NCI-H187 (cell line): ENCODE measurements at places on chromosomes 5 and 9.

DNA sequence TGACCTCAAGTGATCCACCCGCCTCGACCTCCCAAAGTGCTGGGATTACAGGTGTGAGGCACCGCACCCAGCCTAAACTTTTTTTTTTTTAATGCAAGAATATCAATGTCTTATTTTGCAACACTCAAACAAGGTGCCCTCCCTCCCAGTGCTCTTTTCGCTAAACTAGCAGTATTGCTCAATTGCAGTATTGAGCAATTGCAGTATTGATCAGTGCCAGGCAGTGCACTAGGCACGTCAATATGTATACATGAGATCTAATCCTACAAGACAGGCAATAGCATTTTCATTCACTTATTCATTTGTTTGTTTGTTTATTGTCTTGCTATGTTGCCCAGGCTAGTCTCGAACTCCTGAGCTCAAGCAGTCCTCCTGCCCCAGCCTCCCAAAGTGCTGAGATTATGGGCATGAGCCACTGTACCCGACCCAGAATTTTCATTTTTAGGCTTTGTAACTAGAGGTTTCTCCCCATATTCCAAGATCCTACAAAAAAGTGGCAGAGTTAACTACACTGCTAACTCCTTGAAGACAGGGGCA lies 94.5 kb downstream of the TTLL11 start:
- DNase-seq = no peak

GRCh38 chr9:129355631-129356030 lies 177.6 kb upstream of the IER5L start:
- DNase-seq = no peak

DNA sequence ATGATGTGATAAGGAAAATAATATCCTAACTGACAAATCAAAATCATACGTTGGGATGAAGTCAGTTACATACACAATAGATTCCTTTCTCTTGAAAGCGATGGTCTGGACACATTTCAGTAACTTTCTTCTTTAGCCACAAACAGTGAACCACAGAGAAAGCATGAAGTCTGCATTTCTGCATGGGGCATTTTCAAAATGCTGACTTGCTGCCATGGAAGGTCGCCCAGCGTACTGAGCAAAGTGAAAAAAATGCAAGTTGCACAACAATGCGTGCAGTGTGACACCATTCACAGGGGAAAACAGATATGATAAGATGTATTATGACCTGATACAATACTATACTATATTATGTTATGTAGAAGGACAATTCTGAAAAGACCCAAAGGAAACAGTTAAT lies 146.3 kb downstream of the SNX18 start:
- DNase-seq = no peak

DNA sequence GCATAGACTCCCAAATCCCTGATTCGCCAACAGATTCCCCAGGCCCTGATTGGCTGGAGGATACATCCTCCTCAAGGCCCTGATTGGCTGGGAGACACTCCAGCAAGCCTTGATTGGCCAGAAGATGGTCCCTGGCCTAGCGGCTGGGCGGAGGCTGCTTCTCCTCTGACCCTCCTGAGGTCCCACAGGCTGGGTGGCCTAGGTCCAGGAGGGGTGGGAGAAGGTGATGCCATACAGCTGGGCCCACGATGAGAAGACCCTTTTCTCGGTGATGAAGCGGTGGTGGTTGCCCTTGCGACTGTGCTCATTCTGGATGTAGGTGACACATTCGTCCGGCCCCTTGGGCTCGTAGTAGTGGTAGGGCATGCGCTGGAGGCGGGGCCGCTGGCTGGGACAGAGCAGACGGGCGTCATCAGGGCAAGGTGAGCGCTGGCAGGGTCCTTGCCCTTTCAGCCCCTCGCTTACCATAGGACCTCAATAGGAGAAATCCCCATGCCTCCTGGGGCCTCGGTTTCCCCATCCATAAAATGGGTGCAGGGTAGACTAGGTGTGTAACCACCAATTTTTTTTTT lies 9.0 kb upstream of the AK1 start:
- no peak for DNase-seq

DNA sequence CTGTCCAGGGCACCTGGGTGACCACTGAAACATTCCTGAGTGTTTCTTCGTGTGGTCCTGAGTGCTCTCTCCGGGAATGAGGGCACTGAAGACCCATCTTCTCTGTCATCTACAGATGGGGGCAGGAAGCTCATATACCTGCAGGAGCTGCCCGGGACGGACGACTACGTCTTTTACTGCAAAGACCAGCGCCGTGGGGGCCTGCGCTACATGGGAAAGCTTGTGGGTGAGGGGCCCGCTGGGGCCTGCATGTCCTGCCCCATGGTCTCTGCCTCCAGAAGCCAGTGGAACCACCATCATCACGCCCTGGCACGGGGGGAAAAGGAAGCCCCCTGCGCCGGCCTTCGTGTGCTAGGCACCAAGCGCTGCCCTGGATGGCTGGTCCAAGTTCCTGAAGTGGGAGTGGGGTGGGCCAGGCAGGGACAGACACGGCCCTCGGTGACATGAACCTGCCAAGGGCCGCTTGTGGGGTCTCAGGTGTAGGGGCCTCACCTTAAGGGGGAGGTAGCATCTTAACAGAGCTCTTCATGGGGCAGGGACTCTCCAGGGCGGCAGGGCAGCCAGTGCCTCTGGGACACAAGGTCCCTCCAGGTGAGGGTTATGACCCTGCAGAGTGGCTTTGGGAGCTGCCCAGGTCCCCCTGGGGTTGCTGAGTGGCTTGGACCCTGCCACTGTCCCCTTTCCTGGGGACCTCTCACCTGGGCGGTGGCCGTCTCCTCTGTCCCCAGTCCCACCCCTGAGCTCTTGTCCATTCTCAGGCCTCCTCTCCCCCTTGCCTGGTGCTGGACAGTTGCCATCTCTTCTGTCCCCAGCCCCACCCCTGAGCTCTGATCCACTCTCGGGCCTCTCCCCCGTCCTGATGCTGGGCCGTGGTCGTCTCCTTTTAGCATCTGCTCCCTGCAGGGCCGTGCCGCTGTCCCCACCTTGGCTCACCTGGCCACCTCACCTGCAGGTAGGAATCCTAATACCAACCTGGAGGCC lies 2.1 kb downstream of the OBP2A start:
- no peak for DNase-seq

DNA sequence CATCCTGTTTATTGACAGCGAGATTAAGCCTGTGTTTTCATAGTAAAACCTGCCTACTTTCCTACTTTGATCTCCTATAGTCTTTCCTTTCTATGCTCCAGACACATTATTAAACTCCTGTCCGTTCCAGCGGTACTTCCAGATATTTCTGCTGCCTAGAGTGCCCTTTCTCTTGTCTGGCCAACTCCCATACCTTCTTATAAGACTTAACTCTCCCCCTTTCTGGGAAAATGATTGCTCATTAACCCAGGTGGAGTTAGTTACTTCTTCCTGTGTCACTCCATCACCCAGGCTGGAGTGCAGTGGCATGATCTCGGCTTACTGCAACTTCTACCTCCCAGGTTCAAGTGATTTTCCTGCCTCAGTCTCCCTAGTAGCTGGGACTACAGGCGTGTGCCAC lies 33.1 kb downstream of the KDM4C start:
- DNase-seq = no peak

DNA sequence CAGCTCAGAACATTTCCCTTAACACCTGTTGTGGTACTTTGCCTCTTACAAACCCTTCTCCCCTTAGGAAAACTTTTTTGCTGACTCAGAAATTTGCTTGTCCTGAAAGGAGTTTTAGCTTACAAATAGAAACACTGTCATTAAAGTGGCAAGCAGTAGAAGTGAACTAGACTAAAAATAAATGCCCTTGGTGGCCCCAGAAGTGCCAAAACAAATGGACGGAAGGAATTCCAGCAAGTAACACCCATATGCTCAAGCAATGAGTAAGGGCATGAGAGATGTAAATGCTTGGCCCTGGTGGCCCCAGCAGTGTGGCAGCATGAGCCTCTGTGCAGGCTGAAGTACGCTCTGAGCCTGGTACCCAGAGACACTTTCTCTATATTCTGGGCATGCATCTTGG lies 8.6 kb downstream of the VLDLR start:
- DNase-seq = no peak

DNA sequence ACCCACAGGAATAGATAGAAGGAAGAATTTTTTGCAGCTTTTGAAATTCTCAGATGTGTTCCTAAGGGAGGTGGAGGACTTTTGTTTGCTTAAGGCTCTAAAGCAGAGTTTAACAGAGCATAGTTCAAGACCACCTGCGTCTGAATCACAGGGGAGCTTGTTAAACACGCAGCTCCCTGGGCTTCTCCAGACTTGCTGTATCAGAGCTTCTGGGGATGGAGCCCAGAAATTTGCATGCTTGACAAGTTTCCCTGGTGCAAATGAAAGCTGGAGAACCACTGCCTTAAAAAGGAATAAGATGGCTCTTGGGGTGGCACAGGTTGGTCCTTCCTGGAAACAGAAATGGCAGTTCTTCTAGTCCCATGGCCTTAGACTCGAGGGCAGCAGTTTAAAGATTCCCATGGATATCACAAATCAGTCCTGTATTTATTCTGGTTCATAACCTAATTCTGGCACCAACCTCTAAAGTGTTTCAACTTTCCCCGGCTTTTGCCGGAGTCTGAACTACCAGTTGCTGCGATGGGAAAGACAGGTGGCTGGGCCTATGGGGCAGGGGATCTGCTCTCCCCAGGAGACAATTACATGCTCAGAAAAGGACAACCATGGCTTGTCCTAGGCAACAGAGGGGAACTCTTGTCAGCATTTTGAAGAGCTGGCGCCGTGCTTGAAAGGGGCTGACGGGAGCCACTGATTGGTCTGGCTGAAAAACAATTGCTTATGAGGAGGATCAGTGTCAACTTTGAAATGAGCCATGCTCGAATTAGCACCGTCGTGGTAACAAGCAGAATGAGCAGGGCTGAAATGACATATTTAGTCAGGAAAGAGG lies 599.6 kb downstream of the CCDC171 start:
- peak; percentile 42 for DNase-seq

GRCh38 chr9:128275198-128276007 lies at the start of gene GOLGA2:
Gene GOLGA2, minus strand, starts transcription at chr9:128276007. Its CDS starts 31 bp downstream, at chr9:128275976.
- no peak for DNase-seq

DNA sequence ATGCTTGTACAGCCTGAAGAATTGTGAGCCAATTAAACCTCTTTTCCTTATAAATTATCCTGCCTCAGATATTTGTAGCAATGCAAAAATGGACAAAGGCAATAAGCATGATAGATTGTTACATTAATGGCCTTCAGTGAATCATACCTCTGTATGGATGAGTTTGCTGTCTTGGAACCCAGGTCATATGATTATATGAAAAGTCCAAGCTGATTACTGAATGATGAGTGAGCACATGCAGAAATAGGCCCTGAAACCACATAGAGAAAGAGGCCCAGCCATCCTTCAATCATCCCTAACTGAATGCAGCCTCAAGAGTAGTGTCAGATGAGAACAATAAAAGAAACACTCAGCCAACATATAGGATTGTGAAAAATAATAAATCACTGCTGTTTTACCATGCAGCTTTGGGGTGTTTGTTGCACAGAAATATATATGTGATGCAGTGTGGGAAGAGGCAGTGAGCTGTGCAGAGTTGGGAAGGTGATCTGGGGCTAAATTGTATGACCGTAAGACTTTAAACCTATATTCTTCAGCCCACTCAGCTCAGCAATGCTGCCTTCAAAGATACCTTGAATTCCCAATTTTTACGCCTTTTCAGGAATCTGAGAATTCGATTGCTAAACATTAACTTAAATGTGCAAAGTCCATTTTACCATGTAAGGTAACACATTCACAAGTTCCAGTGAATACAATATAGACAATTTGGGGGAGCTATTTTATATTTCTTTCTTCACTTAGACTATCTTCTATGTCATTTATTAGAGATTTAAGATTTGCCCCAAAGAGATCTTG lies 36.3 kb upstream of the SHISAL2B start:
- DNase-seq = no peak

- no peak for DNase-seq
Measured at GRCh38 chr5:111945535-111945934, 188.5 kb upstream of the NREP start.

- peak; percentile 25 for DNase-seq
Measured at GRCh38 chr5:127934791-127935256, 148.7 kb upstream of the SLC12A2 start.

DNA sequence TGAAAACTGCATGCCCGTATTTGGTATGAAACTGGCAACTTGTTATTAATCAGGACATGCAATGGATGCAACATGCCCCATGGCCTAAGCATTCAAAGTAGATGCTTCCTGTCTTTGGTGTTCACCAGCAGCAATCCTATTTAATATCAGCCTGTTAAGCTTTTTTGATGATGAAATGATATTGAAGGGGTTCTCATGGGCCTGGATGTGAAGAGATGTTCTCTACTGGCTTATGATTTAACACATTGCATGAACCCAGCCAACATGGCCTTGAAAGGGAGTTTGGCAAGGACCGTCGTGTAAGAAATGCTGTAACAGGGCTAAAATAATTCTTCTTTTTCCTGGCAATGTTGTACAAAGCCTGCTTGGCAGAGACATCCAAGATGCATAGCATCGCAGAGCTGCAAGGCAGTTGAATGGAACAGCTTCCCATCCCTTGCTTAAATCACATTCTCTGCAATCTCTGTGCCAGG lies 111.2 kb downstream of the SMARCA2 start:
- DNase-seq = no peak

GRCh38 chr5:84817953-84818352 lies 433.3 kb upstream of the EDIL3 start:
- no peak for DNase-seq

DNA sequence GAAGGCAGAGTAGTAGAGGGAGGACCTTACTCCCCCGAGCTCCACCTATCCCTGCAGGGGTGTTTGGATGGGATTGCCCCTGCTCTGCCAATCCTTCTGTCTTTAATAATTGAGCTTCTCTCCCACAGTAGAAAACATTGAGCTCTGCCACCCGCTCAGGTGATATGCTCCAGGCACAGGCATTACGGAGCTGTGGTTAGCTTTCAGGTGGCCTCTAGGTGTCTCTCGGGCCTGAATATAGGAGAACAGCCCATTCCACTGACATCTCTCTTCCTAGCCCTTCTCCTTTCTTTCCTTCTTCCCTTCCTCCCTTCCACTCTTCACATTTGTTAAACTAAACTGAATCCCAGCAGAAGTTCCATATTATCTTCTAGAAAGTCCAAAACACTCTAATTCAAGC lies 203.4 kb downstream of the SYK start:
- no peak for DNase-seq

GRCh38 chr5:155514105-155514563 lies 500.6 kb downstream of the KIF4B start:
- DNase-seq = no peak

DNA sequence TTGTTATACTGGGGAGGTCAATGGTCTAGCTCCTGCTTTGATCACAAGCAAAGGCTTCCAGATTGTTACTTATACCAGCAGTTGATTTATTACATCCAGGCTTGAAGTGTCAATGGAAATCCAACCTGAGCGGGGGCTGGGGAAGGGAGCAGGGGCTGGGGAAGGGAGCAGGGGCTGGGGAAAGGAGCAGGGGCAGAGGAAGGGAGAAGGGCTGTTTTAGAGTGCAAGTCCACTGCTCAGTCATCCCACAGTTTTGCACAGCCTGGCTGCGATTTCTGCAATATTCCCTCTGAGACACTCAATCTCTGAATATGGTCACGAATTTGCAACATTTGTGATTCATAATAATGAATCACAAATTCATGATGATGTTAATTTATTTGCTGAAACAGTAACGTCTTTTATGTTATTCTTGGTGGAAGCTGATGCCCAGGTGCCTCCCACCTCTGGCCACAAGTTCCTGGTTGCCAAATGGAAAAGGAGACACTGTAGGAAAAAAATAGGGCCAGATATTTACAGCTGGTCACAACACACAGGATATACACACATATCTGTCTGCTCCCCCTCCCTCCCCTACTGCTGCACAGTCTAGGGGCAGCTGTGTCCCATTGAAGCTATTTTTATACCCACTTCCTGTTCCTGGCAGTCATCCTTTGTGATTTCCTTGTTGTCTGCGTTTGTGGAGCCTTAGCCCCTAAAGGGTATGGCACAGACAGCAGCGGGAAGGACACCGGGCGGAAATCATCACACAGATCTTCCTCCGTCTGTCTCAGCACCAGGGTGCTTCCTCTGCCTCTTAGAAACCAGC lies 325.1 kb downstream of the GADD45G start:
- no peak for DNase-seq
